Panc1 (cell line): ENCODE measurements at places on chromosomes 11 and 22. TPM values are rescaled to one million over a fixed set of nuclear protein-coding genes. Genes with fewer than 3 reads are reported as not detected.

DNA sequence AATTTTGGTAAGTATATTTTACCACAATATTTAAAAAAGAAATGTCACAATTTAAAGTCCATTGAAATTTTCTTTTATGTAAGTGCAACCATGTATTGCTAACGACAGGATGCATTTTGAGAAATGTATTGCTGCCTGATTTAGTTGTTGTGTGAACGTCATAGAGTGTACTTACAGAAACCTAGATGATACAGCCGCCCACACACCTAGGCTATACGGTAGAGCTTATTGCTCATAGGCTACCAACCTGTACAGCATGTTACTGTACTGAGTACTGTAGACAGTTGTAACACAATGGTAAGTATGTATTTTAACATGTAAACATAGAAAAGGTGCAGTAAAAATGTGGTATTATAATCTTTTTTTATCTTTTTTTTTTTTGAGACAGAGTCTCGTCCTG lies 48.1 kb downstream of the CBL start:
- DNase-seq, result no peak

The TBX10 gene
- total RNA-seq, result not detected

DNA sequence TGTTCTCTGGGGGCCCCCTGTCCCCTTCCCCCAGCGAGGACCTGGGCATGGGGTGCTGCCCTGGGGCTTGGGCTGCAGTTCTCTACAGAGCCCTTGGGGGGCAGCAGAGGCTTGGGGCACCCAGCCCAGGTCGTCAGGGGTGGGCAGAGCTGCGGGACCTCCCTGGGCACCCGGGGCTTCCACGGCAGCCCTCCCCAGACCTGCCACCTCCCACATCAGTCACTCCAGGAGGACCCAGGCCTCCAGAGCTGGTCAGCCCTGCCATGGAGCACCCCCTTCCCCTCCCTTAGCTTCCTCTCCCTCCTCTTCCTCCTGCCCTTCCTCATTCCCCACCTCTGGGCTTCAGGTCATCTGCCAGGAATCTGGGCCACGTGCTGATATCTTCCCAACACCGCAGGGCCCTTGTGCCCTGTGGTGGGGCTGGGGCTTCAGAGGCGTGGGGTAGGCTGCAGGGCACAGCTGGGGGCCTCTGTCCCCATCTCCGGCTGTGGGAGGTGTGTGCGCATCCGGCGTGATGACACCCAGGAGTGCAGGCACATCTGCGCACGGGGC lies 5.8 kb downstream of the TSPAN4 start:
- no peak for DNase-seq

- no peak for DNase-seq
Observed at GRCh38 chr11:75598264-75598663, 36.2 kb downstream of the SERPINH1 start.

GRCh38 chr22:27196606-27197005 lies 539.2 kb downstream of the MIAT start:
- no peak for DNase-seq

GRCh38 chr22:46006379-46007002 lies 29.5 kb upstream of the WNT7B start:
- DNase-seq, result no peak

The ENTHD1 gene
- total RNA-seq, result not detected

GRCh38 chr11:113270080-113270479 lies 44.3 kb upstream of the TTC12 start:
- DNase-seq, result no peak

DNA sequence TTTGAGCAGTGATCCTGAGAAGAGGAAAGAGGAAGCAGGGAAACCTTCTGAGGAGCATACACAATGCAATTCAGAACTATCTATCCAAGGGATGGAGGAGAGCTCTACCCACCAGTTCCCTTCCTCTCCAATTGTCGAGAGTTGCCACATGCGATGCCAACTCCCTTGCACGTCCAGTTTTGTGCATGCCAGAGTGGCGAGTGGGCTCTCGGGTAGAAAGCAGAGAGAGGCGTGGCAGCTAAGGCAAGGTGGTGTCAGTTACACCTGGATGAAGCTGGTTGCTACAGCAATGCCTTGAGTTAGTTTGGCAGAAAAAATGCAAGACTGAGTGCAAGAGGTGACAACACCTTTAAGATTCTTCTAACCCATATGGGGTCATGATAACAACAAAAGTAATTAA lies 420.4 kb upstream of the CCDC90B start:
- DNase-seq, result no peak

The CASP1 gene
- total RNA-seq, result 2.1 TPM

DNA sequence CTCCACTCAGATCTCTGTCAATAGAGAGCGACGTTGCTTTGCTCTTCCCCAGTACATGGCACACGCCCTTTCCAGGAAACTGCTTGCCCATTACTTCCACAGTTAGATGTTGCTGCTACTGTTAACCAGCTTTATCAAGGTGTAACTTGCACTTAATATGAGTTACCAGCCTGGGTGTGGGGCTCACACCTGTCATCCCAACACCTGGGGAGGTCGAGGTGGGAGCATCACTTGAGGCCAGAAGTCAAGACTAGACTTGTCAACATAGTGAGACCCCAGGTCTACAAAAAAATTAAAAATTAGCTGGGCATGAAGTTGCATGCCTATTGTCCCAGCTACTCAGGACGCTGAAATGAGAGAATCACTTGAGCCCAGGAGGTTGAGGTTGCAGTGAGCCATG lies 177.1 kb upstream of the B3GAT1 start:
- no peak for DNase-seq

- no peak for DNase-seq
Observed at GRCh38 chr11:62399172-62399877, 19.5 kb upstream of the SCGB1A1 start.

GRCh38 chr11:134071306-134071705 lies 2.4 kb downstream of the JAM3 start:
- DNase-seq, result no peak

GRCh38 chr11:13247606-13248296 lies 29.8 kb upstream of the BMAL1 start:
- no peak for DNase-seq

DNA sequence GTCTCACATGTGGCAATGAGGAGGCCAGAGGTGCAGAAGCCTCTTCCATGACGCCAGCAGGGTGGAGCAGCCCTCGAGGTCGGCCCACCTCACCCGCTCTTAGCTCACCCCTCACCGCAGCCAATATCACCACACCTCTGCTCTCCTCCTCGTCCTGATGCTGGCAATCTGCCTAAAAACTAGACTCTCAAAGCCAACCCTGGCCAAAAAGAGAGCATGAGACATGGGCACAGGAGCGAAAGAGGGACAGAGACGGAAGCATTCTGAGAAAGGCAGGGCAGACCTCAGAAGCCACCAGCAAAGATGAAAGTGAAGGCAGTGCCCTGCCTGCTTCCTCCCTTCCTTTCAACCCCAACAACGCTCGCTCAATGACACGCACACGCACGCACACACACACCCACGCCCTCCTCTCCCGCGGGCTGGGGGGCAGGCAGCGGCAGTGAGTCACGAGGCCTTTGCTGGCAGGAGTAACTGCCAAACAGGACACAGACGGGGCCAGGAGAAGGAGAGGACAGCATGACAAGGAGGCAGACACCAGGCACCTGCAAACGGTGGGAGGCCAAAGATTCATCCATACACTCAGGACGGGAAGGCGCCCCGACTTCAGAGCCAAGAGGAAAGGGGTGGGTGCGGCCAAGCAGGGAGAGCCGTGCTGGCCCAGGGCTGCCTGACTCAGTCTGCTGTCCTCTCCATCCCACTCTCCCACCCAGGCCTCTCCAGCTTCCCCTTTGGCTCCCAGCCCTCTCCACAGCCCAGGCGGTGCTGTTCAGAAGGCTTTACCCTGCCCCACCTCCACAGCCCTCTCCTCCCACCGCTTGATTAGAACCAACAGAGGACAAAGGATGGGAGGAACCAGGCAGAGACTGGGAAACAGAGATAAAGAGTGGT lies 11.4 kb downstream of the IGSF9B start:
- no peak for DNase-seq

GRCh38 chr11:63870351-63871140 lies 31.6 kb downstream of the MARK2 start:
- no peak for DNase-seq

DNA sequence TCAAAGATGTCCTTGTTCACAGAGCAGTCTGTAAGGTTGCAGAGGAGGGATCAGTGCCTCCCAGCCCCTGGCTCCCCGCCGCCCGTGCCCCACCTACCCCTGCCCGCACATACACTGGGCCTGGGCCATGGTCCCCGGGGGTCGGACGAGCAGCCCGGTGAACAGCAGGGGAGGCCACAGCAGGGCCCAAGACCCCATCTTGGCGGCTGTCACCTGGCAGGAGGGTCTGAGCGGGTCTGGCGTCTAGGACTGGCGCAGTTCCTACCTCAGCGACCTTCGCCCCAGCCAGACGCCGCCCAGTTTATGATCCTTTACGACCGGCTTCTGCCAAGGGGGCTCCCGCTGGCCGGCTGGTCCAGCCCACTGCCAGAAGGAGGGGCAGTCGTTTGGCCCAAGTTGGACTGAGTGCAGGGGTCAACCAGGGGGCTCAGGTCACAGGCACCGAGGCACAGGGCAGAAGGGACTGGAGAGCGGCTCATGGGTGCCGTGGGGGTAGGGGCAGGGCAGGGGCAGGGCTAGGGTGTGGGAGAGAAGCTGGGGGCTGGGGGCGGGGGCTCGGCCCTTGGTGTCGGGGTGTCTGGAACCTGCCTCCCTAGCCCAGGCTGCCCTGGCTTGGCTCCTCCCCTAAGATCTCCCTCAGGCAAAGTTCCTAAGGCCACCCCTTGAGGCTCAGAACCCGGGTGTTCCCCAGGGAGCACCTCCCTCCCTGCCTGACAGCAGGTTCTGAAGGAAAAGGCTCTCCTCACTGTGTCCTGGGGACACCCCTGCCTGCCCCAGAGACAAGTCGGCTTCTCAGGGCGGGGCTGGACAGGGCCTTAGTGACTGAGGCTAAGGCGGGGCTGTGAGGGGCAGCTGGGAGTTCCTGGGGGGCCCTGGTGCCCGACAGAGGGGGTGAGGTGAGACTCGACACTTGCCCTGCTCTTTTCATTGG lies at the start of gene CDHR5:
TSS of gene CDHR5 (minus strand) at position 251 of the 931 bp plus-strand sequence. CDS start at position 198, 53 bp downstream.
- no peak for DNase-seq

GRCh38 chr11:116696381-116696941 lies 76.3 kb downstream of the BUD13 start:
- no peak for DNase-seq

- peak; percentile 52 for DNase-seq
Observed at GRCh38 chr11:74055938-74056337, 47.1 kb upstream of the UCP3 start.

DNA sequence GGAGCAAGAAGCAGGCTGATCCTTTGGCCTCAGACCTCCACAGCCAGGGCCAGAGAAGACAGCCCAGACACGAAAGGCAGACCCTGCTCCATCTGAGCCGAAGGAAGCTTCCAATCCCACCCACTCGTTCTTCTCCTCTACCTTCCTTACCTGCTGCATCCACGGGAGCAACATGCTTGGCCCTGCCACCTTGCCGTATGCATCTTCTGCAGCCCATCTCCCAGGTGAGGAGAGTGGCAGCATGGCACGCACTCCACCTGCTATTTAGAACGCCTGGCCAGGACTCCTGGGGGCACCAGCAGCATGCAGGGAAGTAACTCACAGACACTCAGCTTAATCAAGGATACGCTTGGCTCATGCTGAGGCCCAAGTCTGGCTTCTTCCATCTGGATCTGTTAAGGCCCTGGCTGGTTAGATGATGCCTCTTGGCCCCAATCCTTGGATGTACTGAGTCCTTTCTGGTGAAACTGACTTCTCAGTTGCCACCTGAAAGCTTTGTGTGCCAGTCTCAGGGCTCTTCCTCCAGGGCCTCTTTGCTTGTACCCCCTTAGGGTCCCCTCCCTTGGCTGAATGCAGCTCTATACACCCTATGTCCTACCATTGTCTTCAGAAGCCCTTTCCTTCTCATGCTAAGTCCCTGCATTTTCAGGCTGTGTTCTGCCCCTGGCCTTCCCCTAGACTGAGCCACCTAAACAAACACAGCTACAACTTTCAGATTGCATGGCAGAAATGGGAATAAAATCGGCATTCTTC lies 604.9 kb downstream of the BUD13 start:
- no peak for DNase-seq

DNA sequence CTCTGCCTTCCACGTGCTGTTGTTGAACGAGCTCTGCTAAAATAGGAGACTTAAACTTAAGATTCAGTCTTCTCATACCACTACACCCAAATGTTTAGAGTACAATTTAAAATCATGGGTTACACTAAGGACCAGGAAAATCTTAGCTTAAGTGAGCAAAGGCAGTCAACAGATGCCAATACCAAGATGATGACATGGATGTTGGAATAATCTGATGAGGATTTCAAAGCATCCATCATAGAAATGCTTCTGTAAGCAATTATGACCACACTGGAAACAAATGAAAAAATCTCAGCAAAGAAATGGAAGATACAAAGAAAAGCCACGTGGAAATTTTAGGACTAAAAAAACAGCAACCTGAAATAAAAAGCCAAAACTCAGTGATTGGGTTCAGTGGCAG lies 109.8 kb downstream of the ATXN10 start:
- DNase-seq, result no peak

The MS4A15 gene
- total RNA-seq, result not detected

GRCh38 chr11:61974766-61975631 lies 7.6 kb upstream of the FTH1 start:
- no peak for DNase-seq

- DNase-seq, result no peak
Observed at GRCh38 chr11:65776196-65776595, 4.6 kb downstream of the AP5B1 start.

DNA sequence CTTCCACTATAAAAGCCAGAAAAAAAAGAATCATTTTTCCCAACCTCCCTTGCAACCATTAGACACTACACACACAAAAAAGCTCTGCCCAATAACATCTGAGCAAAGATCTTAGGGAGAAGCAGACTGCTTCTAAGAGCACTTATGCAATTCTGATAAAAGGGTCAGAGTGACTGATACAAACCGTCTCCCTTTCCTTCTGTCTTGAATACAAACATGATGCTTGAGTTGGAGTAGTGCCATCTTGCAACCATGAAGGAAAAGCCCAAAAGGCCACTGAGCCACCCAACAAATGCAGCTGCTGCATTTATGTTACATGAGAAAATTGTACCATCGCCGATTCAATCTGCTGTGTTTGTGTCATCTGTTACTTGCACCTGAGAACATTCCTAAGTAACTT lies 47.6 kb upstream of the EED start:
- no peak for DNase-seq

DNA sequence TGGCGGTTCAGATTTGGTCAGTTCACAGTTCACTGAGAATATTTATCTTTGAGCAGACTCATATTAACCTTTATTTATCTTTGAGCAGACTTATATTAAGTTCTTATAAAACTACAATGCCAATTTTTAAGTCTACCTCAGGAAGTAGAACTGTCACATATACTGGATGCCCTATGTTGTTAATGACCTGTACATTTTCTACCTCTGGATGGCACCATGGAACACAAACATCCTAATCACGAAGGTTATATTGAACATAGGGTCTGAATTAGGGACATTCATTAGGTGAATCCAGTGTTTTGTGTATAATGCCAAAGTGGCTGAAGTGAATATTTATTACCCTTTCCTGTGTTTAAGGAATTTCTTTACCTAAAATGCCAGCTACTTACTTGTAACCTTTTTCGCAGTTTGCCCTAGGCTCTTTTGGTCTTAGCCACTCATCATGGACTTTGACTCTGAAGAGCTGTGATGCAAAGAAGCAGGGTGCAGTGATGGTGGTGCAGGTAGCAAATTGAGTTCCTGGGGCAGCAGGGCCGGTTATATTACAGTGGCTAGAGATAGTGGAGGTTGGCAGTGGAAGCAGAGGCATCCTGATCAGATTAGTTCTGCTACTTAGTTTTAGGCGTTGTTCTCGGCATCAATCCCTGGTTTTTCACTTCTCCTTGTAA lies 71.8 kb downstream of the STIM1 start:
- no peak for DNase-seq

- no peak for DNase-seq
Observed at GRCh38 chr22:37425800-37426705, 1.2 kb downstream of the ELFN2 start.
